ENCODE measurements at places on chromosomes 3 and 15.
A peak's percentile ranks its signal among the peaks of the same experiment; 100 is the strongest.

GRCh38 chr3:38151667-38152265 is 13.3 kb downstream of the MYD88 start:
- DNase-seq: no peak

- DNase-seq: no peak
Observed at GRCh38 chr15:67548862-67549651, 6.6 kb downstream of the MAP2K5 start.

DNA sequence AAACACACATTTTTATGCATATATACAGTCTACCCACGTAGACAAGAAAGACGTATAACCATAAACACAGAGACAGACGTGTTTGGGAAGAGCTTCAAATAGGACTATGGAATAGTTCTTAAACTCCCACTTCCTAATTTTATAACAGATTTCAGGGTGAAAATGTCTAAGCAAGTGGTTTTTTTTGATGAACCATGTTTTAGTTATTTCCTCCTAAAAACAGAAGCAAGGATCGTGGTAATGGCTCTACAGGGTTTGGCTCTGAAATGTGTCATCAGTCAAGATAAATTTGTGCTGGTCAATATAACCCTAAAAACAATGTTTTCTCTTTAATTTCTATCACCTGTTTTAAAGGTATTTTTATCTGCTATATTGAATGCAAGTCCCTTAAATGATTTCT is 58.2 kb downstream of the FMN1 start:
- no peak for DNase-seq

- DNase-seq: no peak
Observed at GRCh38 chr3:45105855-45106671, 40.1 kb downstream of the CDCP1 start.

- DNase-seq: no peak
Observed at GRCh38 chr3:45873036-45873435, 13.3 kb upstream of the CCR9 start.

GRCh38 chr3:152349392-152349791 is 80.7 kb downstream of the MBNL1 start:
- peak; percentile 23 for DNase-seq

GRCh38 chr3:101725194-101725889 is 928 bp downstream of the CEP97 start:
- peak; percentile 26 for DNase-seq

GRCh38 chr15:62606376-62607113 is 436.0 kb upstream of the TPM1 start:
- peak; percentile 96 for DNase-seq

DNA sequence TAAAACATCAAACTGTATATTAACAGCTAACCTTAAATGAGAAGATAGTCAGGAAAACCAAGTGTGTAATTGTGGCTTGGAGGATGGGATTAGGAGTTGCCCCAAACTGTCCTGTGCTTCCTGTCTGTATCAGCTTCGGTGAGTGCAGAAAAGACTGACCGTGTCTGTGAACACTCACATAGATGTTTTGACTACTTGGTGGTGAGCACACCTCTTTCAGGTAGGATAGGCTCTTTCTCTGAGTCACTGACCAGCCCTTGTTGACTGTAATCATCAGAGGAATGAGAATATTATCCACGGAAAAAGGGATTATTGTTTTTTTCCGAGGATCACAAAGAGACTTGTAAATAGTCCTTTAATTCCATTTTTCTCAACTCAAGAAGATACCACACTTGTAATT is 51.5 kb downstream of the GMNC start:
- DNase-seq: no peak

- DNase-seq: no peak
Observed at GRCh38 chr15:41599061-41599460, 40.0 kb downstream of the TYRO3 start.

- no peak for DNase-seq
Observed at GRCh38 chr3:47057212-47057671, 77.8 kb downstream of the NBEAL2 start.

DNA sequence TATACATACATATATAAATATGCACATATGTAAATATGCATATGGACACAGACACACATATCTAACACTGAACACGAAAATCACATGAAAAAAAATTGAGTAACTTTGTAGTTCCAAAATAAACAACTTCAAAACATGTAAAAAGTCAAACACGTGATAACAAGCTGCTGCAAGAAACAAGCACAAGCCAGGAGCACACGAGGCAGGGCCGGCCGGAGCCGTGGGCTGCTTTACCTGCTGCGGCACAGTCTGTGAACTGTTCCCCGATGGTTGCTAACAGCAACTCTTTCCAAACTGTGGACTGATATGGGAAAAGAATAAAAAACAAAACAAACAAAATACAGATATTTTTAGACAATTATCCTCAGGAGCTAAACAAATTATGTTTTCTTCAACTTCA is 31.6 kb downstream of the EIF4E3 start:
- no peak for DNase-seq

- DNase-seq: no peak
Observed at GRCh38 chr3:127780536-127781400, 41.5 kb downstream of the MGLL start.

DNA sequence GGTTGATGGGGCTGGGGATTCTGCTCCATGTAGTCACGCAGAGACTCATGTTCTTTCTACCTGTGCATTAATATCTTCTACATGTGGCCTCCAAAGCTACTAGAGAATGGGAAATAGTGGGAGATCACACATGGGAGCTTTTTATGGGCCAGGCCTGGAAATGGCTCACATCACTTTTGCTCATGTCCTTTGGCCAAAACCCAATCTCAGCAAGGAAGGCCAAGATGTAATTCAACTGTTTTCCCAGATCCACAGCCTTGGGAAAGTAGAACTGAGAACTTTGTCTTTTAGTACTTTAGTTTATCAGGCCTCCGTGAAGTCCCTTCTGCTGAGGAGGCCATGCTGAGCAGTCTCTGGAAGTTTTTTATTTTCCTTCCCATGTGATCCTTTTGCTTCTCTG is 73.2 kb upstream of the SLC4A7 start:
- DNase-seq: no peak

DNA sequence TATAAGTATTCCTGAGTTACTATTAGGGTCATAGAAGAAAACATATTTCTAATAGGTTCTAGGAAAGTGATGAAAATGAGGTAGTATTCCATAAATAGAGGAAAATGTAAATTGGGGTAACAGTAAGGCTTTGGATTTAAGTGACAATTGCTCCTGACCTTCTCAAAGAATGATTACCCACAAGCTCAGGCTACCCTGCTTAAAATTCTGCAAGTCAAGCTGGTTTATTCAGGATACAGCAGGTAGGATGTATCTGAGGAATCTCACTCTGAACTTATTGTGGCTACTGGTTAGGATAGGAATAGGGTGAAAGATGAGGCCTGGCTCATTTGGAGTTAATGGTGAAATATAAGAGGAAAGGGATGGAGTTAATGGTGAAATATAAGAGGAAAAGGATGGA is 67.7 kb downstream of the CD200R1L start:
- no peak for DNase-seq

- no peak for DNase-seq
Observed at GRCh38 chr3:177979703-177980102, 556.5 kb upstream of the KCNMB2 start.

GRCh38 chr3:171327441-171328174 is 132.6 kb downstream of the TNIK start:
- no peak for DNase-seq

- no peak for DNase-seq
Observed at GRCh38 chr3:123568034-123568433, 16.8 kb downstream of the HACD2 start.

DNA sequence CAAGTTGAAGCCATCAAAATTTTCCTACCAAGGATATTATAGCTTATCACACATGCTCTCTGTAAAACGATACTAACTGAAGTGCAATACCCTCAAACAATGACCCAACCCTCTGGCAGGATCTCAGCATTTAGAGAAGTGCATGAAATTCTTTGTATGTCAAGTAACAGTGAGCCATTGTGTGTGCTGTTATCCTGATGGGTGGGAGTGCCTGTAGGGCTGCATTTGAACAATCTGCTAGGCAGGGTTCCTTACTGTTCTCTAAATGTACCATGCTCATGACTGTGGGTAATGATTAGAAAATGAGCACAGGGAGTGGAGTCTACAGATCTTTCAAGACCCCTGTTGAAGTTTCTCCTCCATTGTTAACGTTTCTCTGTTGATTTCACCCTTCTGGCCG is 398.1 kb downstream of the NSUN3 start:
- DNase-seq: no peak

DNA sequence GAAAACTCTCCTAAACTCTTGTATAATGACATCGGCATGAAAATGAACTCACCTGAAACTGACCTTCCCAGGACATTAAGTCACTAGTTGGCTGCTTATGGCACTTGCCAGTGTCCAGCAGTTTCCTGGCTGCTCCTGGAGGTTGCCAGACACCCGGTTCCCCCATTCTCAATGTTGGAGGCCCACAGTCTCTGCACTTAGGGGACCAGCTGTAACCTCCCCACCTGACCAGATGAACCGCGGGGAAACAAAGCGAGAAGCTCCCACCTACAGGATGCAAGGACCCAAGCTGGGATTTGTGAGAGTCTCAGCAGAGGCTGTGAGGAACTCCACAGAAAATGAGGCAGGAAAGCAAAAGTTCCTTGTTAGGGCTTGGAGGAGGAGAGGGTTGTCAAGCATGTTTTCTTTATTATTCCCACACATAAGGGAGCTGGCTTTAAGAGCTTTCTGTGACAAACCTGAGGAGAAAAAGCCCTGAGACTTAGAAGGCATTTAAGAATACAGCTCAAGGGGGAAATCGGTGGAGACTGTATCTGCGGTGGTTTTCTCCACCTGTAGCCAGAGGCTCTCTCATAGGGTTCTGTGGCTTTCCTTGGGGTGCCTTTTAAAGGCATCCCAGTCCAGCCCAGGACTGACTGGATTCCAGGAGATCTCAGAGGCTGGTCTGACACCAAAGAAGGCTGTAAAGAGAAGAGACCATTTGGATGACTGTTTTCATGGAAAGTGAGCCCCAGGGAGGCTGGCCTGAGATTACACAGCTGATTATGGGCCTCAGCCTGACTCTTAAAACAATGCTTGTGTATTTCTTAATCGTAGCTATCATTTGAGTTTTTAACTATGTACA is 4.6 kb downstream of the TPM1 start:
- no peak for DNase-seq

GRCh38 chr15:38555686-38556334 is 8.8 kb downstream of the RASGRP1 start:
- no peak for DNase-seq

DNA sequence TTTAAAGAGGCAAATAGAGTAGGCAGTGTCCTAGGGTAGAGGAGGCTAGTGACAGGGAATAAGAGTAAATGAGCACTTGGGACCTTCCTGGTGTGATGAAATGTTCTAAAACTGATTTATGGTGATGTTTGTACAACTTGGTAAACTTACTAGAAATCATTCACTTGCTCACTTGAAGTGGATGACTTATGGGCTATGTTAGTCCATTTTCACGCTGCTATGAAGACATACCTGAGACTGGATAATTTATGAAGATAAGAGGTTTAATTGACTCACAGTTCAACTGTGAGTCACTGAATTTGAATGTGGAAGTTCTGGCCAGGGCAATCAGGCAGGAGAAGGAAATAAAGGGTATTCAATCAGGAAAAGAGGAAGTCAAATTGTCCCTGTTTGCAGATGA is 31.7 kb upstream of the DHX36 start:
- DNase-seq: no peak

DNA sequence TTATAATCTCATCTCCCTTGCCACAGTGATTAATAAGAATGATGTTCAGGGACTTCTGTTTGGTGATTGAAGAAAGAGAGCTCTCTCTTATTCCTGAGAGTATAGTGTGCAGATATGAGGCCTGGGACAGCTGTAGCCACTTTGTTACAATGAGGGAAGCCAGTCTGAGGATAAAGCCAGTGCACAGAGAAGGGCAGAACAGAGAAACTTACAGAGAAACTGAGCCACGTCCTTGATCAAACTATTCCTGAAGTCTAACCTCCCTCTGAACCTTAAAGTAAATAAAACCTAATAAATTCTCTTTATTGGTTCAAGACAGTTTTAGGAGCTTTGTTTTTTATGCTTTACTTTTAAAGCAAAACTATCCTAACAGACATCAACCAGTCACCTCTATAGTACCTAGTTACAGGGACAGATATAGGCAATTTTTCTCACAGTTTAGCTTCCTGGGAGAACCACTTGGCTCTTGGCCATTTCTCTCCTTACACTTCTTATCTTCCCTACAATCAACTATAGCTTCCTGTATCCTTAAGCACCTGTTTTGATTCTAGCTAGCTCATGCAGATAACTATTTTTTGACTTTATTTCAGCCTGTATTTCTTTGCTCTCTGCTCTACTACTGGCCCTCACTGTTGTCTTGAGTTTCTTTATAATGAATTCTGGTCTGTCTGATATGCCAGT is 284.4 kb downstream of the SHQ1 start:
- no peak for DNase-seq

- no peak for DNase-seq
Observed at GRCh38 chr3:10855083-10855870, 39.2 kb downstream of the SLC6A11 start.

- DNase-seq: no peak
Observed at GRCh38 chr3:108605491-108605890, 16.0 kb downstream of the DZIP3 start.

DNA sequence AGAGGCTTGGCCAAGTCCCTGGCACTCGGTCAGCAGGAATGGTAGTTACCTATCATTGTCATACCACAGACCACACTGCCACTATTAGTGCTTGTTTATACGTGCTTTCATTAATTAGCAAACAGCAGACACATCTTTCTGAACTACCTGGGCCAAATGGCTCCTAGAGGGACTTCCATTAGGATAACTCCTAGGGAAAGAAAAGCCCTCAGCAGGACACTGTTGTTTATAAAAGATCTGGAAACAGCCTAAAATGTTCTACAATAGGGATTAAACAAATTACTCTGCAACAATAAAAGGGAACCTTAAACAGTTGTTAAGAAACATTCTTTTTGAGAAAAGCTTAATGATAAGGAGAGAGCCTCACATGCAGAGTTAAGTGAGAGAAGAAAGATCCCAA is 38.5 kb downstream of the ARHGEF3 start:
- DNase-seq: no peak

GRCh38 chr15:89174476-89174875 is 46.9 kb downstream of the RLBP1 start:
- no peak for DNase-seq

GRCh38 chr3:8237893-8238292 is 263.7 kb upstream of the LMCD1 start:
- DNase-seq: no peak

- DNase-seq: no peak
Observed at GRCh38 chr3:2484162-2485026, 385.7 kb downstream of the CNTN4 start.

DNA sequence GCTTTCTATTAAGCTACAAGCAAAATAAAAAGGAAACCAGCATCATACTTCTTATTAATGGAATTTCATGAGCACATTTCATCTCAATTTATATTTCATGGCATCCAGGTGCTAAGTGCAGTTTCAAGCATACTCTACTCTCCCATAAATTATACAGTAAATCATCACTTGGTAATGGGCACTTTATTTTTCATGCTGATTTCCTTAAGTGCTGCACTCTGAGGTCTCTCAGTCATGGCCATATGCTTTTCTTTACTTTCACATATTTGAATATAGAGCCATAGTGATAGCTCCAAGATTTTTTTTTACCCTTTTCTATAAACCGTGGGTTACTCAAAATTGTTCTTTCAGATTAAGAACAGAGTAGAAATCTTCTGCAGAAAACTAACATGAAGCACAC is 1505.7 kb upstream of the CADM2 start:
- DNase-seq: no peak

GRCh38 chr3:11820531-11821041 is 26.1 kb downstream of the TAMM41 start:
- no peak for DNase-seq

- peak; percentile 26 for DNase-seq
Observed at GRCh38 chr15:63896336-63897115, 62.8 kb upstream of the HERC1 start.

All from fibroblast of the conjunctiva (primary cell).